ENCODE measurements at places on chromosomes 7 and 10.

DNA sequence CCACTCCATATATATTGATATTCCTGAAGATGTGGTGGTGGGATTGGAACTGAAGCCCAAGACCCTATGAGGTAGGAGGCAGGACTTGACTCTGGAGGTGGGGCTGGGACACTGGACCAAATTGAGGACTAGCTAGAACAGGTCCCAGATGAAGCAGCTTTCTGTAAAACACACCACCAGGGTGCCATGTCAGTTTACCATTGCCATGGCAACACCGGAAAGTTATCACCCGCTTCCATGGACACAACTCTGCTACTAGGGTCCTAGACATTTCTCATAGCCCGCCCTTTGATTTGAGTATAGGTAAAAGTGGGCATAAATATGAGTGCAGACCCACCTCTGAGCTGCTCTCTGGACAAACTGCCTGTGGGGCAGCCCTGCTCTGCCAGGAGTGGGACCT lies 490.5 kb upstream of the PFKP start:
- no peak for DNase-seq

GRCh38 chr10:80535671-80536360 lies 1.9 kb upstream of the SH2D4B start:
- no peak for DNase-seq

GRCh38 chr7:45972629-45973312 lies 51.7 kb upstream of the IGFBP3 start:
- no peak for DNase-seq

DNA sequence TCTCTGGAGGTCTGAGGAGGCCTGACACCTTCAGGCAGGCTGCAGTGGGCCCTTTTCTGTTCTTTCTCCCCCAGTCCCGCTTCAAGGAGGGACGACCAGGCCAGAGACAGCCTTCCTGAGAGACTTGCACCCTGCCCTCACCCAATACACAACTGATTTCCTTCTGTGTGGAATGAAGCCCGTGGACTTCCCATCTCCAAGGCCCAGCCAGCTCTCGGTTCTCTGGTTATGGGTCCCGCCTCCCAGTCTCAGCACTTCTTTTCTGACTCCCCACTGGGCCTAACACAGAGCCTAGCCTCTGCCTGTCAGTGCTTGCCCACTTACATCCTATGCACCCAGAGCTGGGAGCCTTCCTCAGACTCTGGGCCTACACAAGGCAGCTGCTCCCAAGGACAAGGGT lies 24.1 kb upstream of the ADCYAP1R1 start:
- DNase-seq, result no peak

- DNase-seq, result no peak
Measured at GRCh38 chr10:3971713-3972112, 186.7 kb upstream of the KLF6 start.

- peak; percentile 36 for DNase-seq
Measured at GRCh38 chr7:45089341-45089891, 647 bp upstream of the NACAD start.
